ENCODE measurements at places on chromosomes 5 and 9.

DNA sequence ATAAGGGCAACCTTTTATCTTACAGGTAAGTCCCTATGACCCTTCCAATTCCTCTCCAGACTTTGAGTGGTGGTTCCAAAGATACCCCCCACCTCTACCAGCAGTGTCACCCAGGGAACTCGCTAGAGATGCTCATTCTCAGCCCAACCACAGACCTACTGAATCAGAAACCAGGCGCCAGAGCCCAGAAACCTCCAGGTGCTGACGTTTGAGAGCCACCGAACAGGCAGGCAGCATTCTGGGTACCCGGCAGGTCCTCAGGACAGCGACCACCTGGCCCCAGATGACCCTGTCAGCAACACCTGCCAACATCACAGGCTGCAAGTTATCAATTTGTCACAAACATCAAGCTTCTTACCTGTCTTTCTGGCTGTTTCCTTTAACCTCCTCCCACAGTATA lies 19.5 kb downstream of the RAPGEF1 start:
- DNase-seq = no peak

- no peak for DNase-seq
Observed at GRCh38 chr5:135533794-135534193, 2.0 kb downstream of the NEUROG1 start.

- DNase-seq = no peak
Observed at GRCh38 chr5:151846765-151847164, 75.0 kb downstream of the G3BP1 start.

DNA sequence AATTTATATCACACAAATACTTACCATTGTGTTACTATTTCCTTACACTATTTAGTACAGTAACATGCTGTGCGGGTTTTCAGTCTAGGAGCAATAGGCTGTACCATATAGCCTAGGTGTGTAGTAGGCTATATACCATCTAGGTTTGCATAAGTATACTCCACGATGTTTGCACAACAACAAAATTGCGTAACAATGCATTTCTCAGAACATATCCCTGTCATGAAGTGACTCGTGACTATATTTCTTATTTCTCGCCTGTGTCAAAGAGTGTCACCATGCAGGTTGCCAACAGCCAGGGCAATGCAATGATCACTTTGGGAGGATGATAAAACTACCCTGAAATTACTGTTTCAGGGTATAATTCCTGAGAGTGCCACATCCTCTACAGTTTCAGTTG lies 65.6 kb upstream of the CD180 start:
- DNase-seq = no peak

DNA sequence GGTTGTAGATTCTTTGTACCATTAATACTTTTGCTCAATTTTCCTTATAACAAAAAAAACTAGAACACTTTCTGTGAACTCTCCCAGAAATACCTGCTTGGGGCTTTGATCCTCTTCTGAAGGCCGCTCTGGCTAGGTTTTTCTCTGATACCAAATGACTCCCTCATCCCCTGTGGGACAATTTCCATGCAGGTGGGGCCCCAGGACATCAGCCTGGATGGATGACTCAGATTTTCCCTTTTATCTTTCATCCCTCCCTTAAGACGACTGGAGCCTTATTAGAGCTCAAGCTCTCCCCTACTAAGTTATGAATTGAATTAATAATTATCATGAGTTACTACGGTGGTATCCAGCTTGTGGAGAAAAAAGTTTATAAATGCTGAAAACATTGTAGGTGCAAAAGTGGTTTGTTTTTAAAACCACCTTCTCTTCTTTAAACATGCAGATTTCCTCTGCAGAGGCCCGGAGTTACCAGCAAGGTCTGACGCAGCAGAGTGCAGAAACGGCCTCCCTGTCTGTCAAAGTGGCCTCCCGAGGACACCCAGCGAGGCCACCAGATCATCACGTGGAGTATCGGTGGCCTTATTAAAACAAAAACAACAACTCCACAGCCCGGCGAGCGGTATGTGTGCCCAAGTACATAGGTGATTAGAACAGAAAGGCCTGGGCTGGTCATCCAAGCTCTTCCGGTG lies 50.8 kb upstream of the IRX4 start:
- DNase-seq = no peak

DNA sequence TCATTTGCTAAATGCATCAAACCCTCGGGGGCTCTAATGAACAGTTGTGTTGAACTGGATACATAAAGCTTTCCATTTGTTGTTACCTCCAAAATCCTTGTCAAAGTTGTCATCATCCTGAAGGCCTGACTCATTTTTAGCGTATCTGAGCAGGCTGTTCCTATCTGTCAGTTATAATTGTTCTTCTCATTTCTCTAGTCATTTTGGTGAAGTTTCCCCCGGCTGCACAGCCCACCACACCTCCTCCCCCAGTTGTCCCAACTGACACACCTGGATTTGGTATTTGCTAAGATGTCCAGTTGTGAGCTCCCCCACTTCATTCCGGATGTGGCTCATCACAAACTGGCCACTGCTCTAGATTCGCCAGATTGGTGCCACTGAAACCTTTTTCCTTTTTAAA lies 27.7 kb downstream of the ZFAND5 start:
- DNase-seq = no peak

GRCh38 chr5:181255836-181256578 lies 4.9 kb downstream of the TRIM52 start:
- DNase-seq = no peak

DNA sequence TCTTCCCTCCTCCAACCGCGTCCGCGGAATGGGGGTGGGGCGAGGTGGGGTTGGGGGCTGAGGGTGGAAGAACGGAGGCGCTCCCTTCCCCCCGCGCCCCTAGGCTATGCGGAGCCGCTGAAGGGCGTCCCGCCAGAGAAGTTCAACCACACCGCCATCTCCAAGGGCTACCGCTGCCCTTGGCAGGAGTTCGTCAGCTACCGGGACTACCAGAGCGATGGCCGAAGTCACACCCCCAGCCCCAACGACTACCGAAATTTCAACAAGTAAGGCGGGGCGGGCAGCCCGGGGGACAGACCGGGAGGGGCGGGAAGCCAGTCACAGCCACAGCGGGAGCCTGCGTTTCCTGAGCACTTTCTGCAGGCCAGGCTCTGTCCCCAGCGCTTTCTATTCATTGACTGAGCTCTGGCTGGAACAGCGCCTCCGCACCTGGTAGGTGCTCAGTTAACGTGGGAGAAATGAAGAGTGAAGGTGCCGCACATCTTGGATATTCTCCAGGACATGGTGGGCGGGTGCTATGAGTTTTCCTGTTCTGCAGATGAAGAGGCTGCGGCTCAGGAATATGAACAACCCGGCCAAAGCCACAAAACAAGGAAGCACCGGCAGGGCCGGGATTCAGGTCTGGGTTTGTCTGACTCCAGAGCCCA lies 11.3 kb downstream of the MYOZ3 start:
- no peak for DNase-seq

- no peak for DNase-seq
Observed at GRCh38 chr9:86424251-86424891, 70.2 kb upstream of the TUT7 start.

DNA sequence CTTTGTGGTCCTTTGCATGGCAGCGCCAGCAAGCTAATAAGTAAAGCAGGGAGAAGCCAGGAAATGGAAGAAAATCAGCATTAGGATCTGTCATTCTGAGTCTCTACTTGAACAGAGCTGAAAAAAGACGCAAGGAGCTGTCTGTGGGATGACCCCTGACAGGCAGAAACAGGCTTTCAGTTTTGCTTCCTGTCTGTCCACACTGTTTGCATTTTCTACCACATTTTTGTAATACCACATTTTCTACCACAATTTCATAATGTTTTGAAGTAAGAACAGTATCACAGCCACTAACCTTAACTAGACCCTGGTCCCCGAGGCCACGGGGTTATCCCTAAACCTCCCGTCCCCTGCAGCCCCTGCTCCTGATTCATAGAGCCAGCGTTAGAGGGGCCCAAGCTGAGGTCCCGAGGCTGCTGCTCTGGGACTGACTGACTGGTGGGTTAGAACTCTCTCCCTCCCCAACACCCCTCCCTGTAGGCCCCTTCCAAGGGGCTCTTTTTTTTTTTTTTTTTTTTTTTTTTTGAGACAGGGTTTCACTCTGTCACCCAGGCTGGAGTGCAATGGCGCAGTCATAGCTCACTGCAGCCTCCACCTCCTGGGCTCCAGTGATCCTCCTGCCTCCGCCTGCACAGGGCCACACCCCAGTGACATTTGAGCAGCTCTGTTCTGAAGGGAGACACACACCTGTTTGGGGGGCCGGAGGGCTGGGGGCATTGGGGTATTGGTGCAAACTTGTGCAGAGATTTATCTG lies 4.0 kb upstream of the CLIC3 start:
- no peak for DNase-seq

DNA sequence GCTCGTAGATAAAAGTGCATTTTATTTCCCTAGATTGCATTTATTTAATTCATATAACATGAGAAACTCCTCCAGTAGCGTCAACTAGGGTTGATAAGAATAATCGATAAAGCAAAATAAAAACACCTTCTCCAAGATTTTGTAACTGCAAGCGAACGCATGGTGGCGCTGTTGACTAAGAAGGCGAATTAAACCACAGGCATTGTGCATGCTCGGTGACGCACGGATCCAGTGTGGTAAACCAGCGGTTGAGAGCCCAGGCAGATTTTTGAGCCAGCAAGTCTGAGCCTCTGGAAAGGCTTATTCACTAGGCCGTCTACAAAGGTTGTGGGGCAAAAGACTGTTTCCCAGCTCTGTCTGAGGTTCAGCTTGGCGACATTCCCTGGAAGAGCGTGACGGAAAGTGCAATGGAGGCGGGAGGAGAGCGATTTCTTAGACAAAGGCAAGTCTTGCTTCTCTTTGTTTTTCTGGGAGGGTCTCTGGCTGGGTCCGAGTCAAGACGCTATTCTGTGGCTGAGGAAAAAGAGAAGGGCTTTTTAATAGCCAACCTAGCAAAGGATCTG lies at the start of gene PCDHB3:
PCDHB3 (plus strand) TSS at position 231 of the 563 bp plus-strand sequence; CDS start at position 408, 177 bp downstream.
- DNase-seq = no peak

GRCh38 chr5:123037104-123037418 lies 536 bp upstream of the PPIC start:
- no peak for DNase-seq

GRCh38 chr5:52956014-52956413 lies 33.1 kb upstream of the ITGA2 start:
- DNase-seq = no peak

- no peak for DNase-seq
Observed at GRCh38 chr5:131496400-131496713, 138.7 kb downstream of the RAPGEF6 start.

DNA sequence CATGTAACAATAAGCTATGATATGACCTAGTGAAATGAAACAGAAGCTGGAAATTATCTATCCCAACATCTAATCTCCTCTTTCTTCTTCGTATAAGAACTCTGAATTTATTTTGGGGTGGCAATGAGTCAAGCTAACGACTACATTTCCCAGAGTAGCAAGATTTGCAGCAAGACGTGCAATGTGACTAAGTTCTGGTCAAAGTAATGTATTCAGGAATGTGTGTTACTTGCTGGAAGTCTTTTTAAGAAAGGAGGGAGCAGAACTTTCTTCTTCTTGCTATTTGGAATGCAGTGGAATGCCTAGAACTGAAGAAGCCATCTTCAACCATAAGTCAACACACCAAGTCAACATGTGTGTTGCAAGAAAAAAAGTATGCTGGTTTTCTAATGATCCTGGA lies 406.6 kb upstream of the MEF2C start:
- DNase-seq = no peak

GRCh38 chr5:170681013-170681433 lies 102.5 kb upstream of the GABRP start:
- DNase-seq = no peak

- no peak for DNase-seq
Observed at GRCh38 chr9:108703429-108703828, 152.4 kb downstream of the ACTL7B start.

DNA sequence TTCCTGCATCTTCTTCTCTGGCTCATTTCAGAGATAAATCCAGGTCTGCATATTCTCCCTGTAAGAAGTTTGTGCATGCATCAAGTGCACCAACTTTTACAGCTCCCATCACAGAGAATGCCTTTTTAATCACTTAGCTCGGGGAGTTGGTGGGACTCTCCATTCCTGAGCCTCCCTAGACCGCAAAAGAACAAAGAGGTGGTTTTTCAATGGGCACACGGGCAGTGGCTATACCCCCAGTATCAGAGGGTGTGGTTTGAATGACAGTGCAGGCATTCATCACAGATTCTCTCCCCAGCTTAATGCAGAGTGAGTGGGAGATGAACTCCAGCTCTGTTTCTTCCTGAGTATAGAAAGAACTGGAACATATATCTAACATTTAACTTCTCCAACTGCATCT lies 264.7 kb upstream of the NR4A3 start:
- no peak for DNase-seq

- no peak for DNase-seq
Observed at GRCh38 chr5:171850324-171850947, 64.8 kb downstream of the SMIM23 start.

DNA sequence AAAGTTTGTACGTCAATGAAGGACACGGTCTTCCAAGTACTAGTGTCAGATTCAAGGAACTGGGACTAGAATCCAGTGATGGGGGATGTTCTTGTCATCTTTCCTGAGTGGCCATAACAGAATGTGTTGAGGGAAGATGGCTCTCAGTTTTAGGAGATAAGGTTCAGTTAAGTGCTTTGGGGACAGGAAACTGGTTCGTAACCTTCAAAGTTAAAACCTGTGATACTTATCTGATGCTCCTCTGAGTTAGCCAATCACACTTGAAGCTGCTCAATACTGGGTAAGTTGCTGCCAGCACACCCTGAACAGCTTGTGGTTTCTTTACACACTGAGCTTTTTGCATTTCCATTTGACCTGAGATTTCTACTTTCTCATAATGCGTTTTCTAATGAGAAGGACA lies 64.4 kb downstream of the PIK3R1 start:
- no peak for DNase-seq

DNA sequence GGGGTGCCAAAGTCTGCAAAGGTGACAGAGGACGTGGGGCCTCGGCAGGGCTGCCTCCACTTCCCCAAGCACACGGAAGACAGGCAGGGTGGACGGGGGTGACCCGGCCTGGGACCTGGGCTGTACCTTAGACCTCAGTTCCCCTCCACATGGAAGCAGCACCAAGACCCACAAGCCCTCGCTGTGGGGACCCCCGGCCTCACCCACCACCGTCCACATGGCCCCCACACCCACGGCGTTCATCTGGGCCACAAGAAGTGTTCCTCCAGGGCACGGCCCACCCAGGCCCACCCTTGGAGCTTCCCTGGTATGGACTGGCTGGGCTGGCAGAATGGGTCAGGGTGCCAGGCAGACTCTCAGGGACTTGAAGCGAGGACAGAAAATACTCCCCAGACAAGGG lies 45.8 kb upstream of the NKD2 start:
- no peak for DNase-seq

- no peak for DNase-seq
Observed at GRCh38 chr9:116380496-116380995, 227.0 kb downstream of the PAPPA start.

Measured in NCI-H1092 treated with DMSO at 0.1 percent for 48 hours (cell line).